Spinal cord (tissue), 10 donors: ENCODE measurements at places on chromosomes 12 and 14. TPM values are rescaled to one million over a fixed set of nuclear protein-coding genes. Genes with fewer than 3 reads are reported as not detected.

The BATF gene
- 0.27 TPM for polyA plus RNA-seq

The G2E3 gene
- polyA plus RNA-seq: 23.5 TPM

The KRT85 gene
- not detected for polyA plus RNA-seq

The FOXM1 gene
- polyA plus RNA-seq: 28.2 TPM

The PAN2 gene
- polyA plus RNA-seq: 55.0 TPM

The CCND2 gene
- 57.4 TPM for polyA plus RNA-seq

The LALBA gene
- polyA plus RNA-seq: not detected

The PTGER2 gene
- polyA plus RNA-seq: 2.5 TPM

The CMTM5 gene
- 78.2 TPM for polyA plus RNA-seq

The KRT74 gene
- not detected for polyA plus RNA-seq

The FGF23 gene
- polyA plus RNA-seq: not detected

The UBR7 gene
- polyA plus RNA-seq: 41.4 TPM
